ENCODE measurements at places on chromosomes 16 and 17. TPM values are rescaled to one million over a fixed set of nuclear protein-coding genes. Genes with fewer than 3 reads are reported as not detected.

MYL4 gene
- not detected for total RNA-seq

KRTAP4-3 gene
- not detected for total RNA-seq

NHLRC4 gene
- total RNA-seq, result 3.3 TPM

- H3K36me3 ChIP-seq, result no peaks in the 10 kb centered on the region
- H3K4me3 ChIP-seq, result no peak overlapping the region
- H3K27me3 ChIP-seq, result no peaks in the 10 kb centered on the region
- DNase-seq, result no peak
Measured at GRCh38 chr17:1852327-1852726, 22.5 kb downstream of the RPA1 start.
